Nasal cavity respiratory epithelium epithelial cell of viscerocranial mucosa (primary cell): ENCODE measurements at places on chromosomes 2 and 18. TPM values are rescaled to one million over a fixed set of nuclear protein-coding genes. Genes with fewer than 3 reads are reported as not detected.

The DPYSL5 gene
- total RNA-seq = not detected in 2 replicates

The MAP3K19 gene
- not detected in 2 replicates for total RNA-seq

The GALR1 gene
- not detected in 2 replicates for total RNA-seq

The ADCYAP1 gene
- total RNA-seq = not detected in 2 replicates

The VWA3B gene
- total RNA-seq = 0.07 and 0.34 TPM in 2 replicates

The TAF1B gene
- total RNA-seq = 17.0 and 45.5 TPM in 2 replicates

The POMC gene
- 0.07 TPM in 1 of 2 replicates, not detected in the other for total RNA-seq

The COLEC12 gene
- total RNA-seq = not detected in 2 replicates

The IHH gene
- not detected in 2 replicates for total RNA-seq

The RBKS gene
- total RNA-seq = 0.71 and 1.7 TPM in 2 replicates

The AQP12A gene
- total RNA-seq = not detected in 2 replicates

The VSNL1 gene
- 2.1 and 11.7 TPM in 2 replicates for total RNA-seq

The MYO7B gene
- total RNA-seq = not detected in 2 replicates

The TMEM200C gene
- under 0.01 TPM in 1 of 2 replicates, not detected in the other for total RNA-seq

The EPB41L3 gene
- 0.68 and 2.1 TPM in 2 replicates for total RNA-seq

The GPR45 gene
- total RNA-seq = not detected in 2 replicates

The COBLL1 gene
- total RNA-seq = 20.5 and 34.9 TPM in 2 replicates

The RNF138 gene
- 28.8 and 30.1 TPM in 2 replicates for total RNA-seq

The COL4A4 gene
- total RNA-seq = under 0.01 and 0.43 TPM in 2 replicates

The ROCK1 gene
- 36.6 and 49.6 TPM in 2 replicates for total RNA-seq

The SCN9A gene
- 6.2 and 12.3 TPM in 2 replicates for total RNA-seq

The IKZF2 gene
- total RNA-seq = 4.1 and 20.2 TPM in 2 replicates

The C2orf81 gene
- under 0.01 and 0.85 TPM in 2 replicates for total RNA-seq
